Activated T-helper 2 cell treated with anti-CD3 and anti-CD28 coated beads, Interferon-gamma antibody, Interleukin-2, Interleukin-4, amounts not matched to agents 10 μg/mL and 5 μg/mL and 100 μg/mL, durations not matched to agents 14 hours and 24 hours and 36 hours (primary cell): ENCODE measurements at places on chromosomes 3 and 15. TPM values are rescaled to one million over a fixed set of nuclear protein-coding genes. Genes with fewer than 3 reads are reported as not detected.

RNF168 gene
- 36.3 and 37.2 TPM in 2 replicates for total RNA-seq

GOLGA8J gene
- total RNA-seq, result not detected in 2 replicates

ACOX2 gene
- not detected in 2 replicates for total RNA-seq

GXYLT2 gene
- 0.05 TPM in 1 of 2 replicates, not detected in the other for total RNA-seq

CHRD gene
- total RNA-seq, result 0.07 TPM in 1 of 2 replicates, not detected in the other

ACKR4 gene
- not detected in 2 replicates for total RNA-seq

STAB1 gene
- 0.07 TPM in 1 of 2 replicates, not detected in the other for total RNA-seq

RASL12 gene
- total RNA-seq, result not detected in 2 replicates

SPG21 gene
- 61.4 and 63.1 TPM in 2 replicates for total RNA-seq

FRMD4B gene
- 75.1 and 78.0 TPM in 2 replicates for total RNA-seq

SLC35G2 gene
- 7.3 and 7.7 TPM in 2 replicates for total RNA-seq

CHAC1 gene
- 3.6 and 4.5 TPM in 2 replicates for total RNA-seq

PYGO1 gene
- 0.02 and 0.11 TPM in 2 replicates for total RNA-seq

ZKSCAN7 gene
- total RNA-seq, result 0.83 and 1.3 TPM in 2 replicates

MGLL gene
- total RNA-seq, result 6.5 and 6.6 TPM in 2 replicates

STRIT1 gene
- total RNA-seq, result not detected in 2 replicates

ZBTB38 gene
- total RNA-seq, result 25.4 and 27.2 TPM in 2 replicates

KNSTRN gene
- total RNA-seq, result 48.1 and 49.9 TPM in 2 replicates

MELTF gene
- 7.2 and 7.6 TPM in 2 replicates for total RNA-seq

ITPKA gene
- 4.7 and 5.7 TPM in 2 replicates for total RNA-seq

ZIC4 gene
- not detected in 2 replicates for total RNA-seq

RYR3 gene
- total RNA-seq, result 0.05 TPM in 1 of 2 replicates, not detected in the other

PSMD6 gene
- total RNA-seq, result 125 and 131 TPM in 2 replicates

WDR93 gene
- not detected in 2 replicates for total RNA-seq

IQCF5 gene
- not detected in 2 replicates for total RNA-seq

IGF2BP2 gene
- total RNA-seq, result 0.05 and 1.6 TPM in 2 replicates

ADAMTS17 gene
- 0.28 and 1.1 TPM in 2 replicates for total RNA-seq

EPHB1 gene
- total RNA-seq, result 0.71 and 1.5 TPM in 2 replicates

GATA2 gene
- total RNA-seq, result 0.09 and 0.28 TPM in 2 replicates

DAZL gene
- total RNA-seq, result not detected in 2 replicates

TMEM108 gene
- total RNA-seq, result 0.07 TPM in 1 of 2 replicates, not detected in the other

RASGRF1 gene
- total RNA-seq, result 0.09 TPM in 1 of 2 replicates, not detected in the other

CIB1 gene
- total RNA-seq, result 159 and 162 TPM in 2 replicates

ACSBG1 gene
- total RNA-seq, result 0.64 and 0.96 TPM in 2 replicates

MTHFS gene
- total RNA-seq, result 33.3 and 34.6 TPM in 2 replicates

RBPMS2 gene
- total RNA-seq, result 0.09 TPM in 2 replicates

IMPG2 gene
- 0.05 and 0.09 TPM in 2 replicates for total RNA-seq

PIGBOS1 gene
- total RNA-seq, result 9.5 and 12.3 TPM in 2 replicates

SLC28A1 gene
- not detected in 2 replicates for total RNA-seq

BCHE gene
- total RNA-seq, result not detected in 2 replicates

SAMMSON gene
- not detected in 2 replicates for total RNA-seq

MCTP2 gene
- total RNA-seq, result 91.5 and 93.2 TPM in 2 replicates

NOX5 gene
- total RNA-seq, result 0.21 TPM in 1 of 2 replicates, not detected in the other

FAM107A gene
- total RNA-seq, result not detected in 2 replicates
